WERI-Rb-1 (cell line): ENCODE measurements at places on chromosomes 3 and 15.

DNA sequence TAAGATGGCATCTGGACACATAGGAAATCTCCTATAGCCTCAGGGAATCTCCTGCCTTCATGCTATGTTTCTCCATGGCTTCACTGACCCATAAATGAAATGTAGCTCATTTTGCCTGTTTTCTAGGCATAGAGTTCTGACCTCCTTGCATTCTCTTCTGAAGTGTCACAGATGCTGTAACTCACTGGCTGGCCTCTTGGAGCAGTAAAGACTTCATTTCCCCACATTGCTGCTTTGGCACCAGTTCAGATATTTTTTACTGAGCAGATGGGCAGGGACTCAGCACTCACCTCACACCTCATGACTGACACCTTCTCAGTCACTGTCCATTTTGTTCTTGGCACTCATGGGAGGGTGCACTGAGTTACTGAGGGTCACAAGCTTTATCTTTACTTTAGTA lies 286.7 kb upstream of the TGFBR2 start:
- peak; percentile 58 for DNase-seq

- no peak for DNase-seq
Measured at GRCh38 chr3:76855451-76855850, 184.4 kb upstream of the ROBO2 start.

DNA sequence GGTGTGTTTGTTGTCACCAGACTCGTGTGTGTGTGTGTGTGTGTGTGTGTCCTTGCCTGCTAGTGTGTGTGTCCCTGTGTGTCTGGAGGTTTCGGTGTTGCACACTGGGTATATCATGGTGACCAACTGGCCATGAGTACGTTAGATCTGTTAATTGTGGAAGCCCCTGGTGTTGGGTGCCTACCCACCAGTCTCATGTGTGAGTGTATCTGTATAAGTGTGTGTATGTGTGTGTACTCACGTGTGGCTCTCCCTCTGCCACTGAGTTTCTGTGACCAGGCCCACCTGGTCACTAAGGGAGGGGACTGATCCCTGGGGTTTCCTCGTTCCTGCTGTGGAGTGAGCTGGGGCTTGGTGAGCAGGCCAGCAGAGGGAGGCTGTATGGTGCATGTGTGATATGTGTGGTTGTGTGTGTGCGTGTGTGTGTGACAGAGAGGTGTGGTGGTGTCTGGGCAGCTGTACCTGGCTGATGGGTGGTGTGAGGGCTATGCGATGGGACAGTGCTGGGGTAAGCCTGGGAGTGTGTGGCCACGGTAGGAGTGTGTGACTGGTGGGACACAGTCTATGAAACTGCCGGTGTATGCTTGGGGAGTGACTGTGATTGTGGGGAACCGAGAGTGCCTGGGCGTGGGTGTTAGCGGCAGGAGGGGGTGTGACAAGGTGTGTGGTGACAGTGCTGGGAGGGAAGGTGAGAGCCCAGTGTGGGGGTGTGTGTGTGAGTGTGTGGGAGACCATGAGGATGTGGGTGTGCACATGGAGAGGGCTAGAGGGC lies 1.8 kb downstream of the PRKCD start:
- no peak for DNase-seq

- no peak for DNase-seq
Measured at GRCh38 chr15:50906954-50907600, 1.4 kb upstream of the AP4E1 start.

DNA sequence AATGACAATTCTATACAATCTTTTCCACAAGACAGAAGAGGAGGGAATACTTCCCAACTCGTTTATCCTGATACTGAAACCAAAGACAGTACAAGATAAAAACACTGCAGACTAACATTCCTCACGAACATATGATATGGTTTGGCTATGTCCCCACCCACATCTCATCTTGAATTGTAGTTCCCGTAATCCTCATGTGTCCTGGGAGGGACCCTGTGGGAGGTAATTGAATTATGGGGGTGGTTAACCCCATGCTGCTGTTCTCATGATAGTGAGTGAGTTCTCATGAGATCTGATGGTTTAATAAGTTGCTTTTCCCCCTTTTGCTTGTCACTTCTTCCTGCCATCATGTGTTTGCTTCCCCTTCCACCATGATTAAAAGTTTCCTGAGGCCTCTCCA lies 83.9 kb upstream of the PROK2 start:
- DNase-seq = no peak

GRCh38 chr3:108008931-108009639 lies 81.7 kb downstream of the CD47 start:
- DNase-seq = peak; percentile 18

DNA sequence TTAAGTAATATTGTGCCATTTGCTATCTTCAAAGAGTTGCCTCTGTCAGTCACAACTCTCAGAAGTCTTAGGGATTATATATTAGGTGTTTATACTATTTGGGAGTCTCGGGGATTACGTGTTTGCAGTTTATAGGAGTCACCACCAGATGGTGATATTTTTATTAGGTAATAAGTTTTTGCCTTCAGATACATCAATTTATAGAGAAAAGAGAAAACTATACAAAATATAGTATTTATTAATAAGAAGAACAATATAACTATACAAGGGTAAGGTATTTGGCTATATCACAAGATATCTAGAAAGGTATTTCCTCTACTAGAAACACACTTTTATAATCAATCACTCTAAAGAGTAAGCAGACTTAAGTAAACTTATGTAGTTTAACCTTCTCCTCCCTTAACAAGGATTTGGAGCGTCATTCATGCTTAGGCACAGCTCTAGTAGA lies 10.7 kb upstream of the DHX36 start:
- no peak for DNase-seq

- DNase-seq = peak; percentile 75
Measured at GRCh38 chr3:73143821-73144237, 82.4 kb downstream of the EBLN2 start.

- no peak for DNase-seq
Measured at GRCh38 chr3:129936757-129937156, 37.8 kb upstream of the TRH start.

GRCh38 chr15:52020221-52021085 lies 1.4 kb downstream of the MAPK6 start:
- no peak for DNase-seq

GRCh38 chr15:49145651-49146609 lies 9.5 kb downstream of the COPS2 start:
- peak; percentile 22 for DNase-seq

- DNase-seq = no peak
Measured at GRCh38 chr3:81451140-81451539, 310.3 kb downstream of the GBE1 start.

DNA sequence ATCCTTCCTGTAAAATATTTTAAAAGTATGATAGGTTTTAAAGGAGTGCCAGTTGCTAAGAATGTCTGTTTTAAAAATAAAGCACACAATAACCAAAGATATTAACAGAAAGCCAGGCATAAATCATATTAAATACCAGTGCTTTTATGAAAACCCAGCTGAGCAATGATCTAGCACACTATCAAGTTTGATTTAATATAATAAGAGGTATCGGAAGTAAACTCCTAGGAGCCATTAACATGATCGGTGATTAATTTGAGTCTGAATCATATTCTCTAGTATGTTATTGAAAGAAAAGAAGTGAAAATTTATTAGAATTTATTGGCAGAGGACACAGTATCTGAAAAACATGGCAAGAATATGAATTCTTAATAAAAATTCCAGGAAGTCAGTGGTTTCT lies 91.7 kb downstream of the SPATA16 start:
- DNase-seq = no peak

- DNase-seq = no peak
Measured at GRCh38 chr3:47976135-47976732, 40.0 kb downstream of the MAP4 start.

- DNase-seq = no peak
Measured at GRCh38 chr15:89693696-89694095, 3.1 kb downstream of the WDR93 start.

DNA sequence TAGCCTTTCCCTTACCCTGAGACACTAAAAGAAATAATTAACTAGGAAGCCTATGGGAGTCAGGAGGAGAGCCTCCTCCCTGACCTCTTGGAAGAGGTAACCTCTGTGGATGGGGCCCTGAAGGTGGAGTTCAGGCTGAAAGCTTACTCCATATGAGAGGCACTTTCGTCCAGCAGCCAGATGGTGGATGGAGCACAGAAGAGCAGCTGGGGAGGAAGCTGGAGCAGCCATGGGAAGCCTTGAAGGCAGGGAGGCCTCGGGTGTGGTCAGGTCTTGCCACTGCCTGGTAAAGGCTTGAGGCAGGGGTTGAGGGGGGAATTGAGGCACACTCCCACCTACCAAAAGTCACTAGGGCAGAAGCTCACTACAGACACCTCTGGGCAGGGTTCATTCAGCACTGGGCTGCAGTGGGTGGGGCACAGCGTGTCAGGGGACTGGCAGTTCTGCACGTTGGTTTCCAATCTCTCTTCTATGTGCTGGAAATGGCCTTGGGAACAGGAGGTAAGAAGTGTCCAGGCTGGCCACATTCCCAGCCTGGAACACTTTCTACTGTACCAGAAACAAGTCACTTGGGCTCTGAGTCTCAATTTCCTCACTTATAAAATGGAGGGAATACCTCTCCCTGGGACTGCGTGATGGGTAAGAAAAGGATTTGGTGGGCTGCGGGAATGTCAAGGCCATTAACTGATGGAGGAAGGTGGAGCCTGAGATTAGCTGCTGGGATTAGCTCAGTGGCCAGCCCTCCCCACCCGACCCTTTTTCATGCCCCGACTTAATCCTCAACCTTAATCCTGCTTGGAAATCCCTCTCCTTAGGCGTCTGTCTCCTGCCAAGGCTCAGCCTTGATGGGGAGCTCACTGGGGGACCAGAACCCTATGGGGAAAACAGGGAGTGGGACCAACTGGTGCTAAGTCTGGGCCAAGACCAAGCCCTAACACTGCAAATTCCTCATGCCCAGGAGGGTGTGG lies 5.4 kb downstream of the PCBP4 start:
- DNase-seq = peak; percentile 95

DNA sequence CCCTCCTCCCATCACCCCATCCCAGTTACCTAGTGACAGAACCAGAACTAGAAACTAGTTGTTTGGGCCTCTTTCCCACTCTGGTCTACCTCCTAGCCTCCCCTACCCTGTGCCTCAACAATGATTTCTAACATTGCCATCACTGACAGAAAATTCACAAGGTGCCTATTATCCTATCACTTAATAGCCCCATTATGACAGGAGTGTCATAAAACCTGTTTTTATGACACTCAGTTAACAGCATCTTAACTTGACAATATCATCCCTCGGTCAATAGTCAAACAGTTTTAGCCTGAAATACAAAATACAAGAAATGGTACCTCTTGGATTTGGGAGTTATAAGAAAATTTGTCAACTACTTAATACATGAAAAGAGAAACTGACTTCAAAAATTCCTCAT lies 46.5 kb downstream of the ULK4 start:
- no peak for DNase-seq

GRCh38 chr3:81808900-81809299 lies 47.5 kb upstream of the GBE1 start:
- DNase-seq = no peak

GRCh38 chr3:146160321-146160963 lies 542 bp downstream of the PLOD2 start:
- peak; percentile 63 for DNase-seq

GRCh38 chr15:66981771-66982170 lies 83.6 kb upstream of the SMAD3 start:
- no peak for DNase-seq

DNA sequence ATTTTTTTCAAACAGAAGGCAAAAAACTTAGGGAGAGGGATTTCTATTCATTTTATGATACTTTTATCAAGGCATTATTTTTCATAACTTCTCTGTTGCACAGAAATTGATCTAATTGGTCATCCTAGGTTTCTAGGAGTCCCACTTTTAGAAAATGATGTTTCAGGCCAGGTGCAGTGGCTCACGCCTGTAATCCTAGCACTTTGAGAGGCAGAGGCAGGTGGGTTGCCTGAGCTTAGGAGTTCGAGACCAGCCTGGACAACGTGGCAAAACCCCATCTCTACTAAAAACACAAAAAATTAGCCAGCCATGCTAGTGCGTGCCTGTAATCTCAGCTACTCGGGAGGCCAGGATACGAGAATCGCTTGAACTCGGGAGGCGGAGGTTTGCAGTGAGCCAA lies 2.8 kb downstream of the LACTB start:
- no peak for DNase-seq

- DNase-seq = no peak
Measured at GRCh38 chr3:11238060-11238459, 34.1 kb upstream of the ATG7 start.

GRCh38 chr15:78105476-78106241 lies 13.3 kb downstream of the SH2D7 start:
- DNase-seq = no peak

- no peak for DNase-seq
Measured at GRCh38 chr3:10548992-10549391, 43.6 kb upstream of the ATP2B2 start.

DNA sequence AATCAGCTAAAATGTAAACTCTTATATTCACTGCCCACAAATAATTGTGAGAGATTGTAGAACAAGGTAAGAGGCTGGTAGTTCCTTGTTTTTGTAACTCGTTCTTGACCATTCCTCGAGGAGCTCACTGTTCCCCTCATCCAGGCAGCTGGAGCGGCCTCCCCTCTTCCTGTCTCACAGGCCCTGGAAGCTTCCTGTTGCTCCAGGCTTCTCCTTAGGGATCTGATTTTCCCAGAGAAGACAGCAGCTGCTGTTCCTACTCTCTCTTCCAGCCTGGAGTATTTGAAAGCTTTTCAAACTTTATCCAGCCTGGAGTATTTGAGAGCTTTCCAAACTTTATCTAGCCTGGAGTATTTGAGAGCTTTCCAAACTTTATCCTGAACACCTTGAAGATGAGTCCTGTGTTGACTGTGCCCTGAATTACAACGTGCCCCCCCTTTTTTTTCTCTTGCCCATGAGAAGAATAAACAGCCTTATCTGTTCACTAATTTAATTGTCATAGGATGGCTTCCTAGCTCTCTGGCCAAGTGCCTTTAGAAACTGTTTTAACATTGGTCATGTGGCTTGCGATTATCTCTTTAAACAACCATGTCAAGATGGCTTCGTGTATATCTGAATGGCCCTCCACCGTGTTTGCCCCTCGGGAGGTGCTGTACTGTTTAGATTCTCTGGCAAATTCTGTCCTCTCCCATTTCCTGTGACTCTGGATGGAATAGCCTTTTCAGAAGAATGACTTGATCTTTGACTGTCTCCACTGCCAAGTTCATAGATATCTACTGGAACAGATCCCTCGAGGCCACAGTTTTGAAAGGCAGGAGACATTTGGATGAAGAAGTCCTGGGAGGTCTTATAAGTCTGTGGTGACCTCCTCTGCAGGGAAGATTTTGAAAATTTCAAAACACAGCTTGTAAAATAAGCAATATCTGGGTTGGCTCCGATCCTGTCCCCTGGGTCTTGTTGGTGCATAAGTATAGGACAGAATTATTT lies 4.8 kb downstream of the ADAMTSL3 start:
- no peak for DNase-seq

DNA sequence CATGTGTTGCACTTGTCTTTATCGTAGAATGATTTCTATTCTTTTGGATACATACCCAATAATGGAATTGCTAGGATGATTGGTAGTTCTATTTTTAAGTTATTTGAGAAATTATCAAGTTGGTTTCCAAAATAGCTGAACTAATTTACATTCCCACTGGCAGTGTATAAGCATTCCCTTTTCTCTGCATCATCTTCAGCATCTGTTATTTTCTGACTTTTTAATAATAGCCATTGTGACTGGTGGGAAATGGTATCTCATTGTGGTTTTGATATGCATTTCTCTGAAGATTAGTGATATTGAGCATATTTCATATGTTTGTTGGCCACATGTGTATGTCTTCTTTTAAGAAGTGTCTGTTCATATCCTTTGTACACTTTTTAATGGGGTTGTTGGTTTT lies 81.7 kb upstream of the NUDT16 start:
- no peak for DNase-seq
